Natural killer cell (primary cell): ENCODE measurements at places on chromosomes 5 and 9.

DNA sequence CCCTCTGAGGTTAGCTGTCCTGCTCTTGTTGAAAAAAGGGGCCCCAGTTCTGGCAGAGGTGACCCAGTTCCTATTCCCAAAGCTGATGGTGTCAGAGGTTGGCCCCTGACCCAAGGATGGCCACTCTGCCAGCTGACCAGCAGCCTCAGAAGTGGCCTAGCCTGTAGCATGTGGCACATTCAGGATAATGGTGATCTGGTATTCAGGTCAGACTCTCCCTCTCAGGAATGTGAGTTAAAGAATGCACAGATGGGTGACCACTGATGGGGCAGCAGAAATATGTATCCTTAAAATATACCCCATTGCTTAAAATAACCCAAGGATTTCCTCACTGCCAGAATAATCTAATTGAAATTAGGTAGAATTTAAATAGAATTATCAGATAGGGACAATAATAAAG lies 369.2 kb downstream of the SEMA5A start:
- H3K27me3 ChIP-seq = no peaks in the 10 kb centered on the region
- H3K4me3 ChIP-seq = no peak overlapping the region
- H3K4me1 ChIP-seq = no peaks in the 10 kb centered on the region
- DNase-seq = no peak

- no peaks in the 10 kb centered on the region for H3K4me1 ChIP-seq
- no peaks in the 10 kb centered on the region for H3K36me3 ChIP-seq
- DNase-seq = no peak
- no peak overlapping the region for H3K27ac ChIP-seq
Measured at GRCh38 chr5:123786411-123786810, 274.4 kb downstream of the CSNK1G3 start.

DNA sequence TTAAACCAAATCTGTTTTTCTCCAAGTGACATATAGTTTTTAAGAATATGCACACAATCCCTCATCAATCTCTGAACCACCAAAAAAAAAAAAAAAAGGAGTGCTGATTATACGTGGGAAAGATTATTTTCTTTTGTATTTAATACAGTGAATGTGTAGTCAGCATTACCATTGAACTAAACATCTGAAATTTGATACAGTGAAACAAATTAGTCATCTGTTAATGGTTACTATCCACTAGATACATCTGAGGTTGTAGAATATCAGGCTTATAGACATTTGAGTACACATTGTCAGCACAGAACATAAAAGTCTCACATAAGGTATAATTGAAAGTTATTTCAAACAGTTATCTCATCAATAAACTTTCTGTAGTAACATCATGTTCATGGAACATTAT lies 87.0 kb downstream of the SLF1 start:
- DNase-seq = no peak
- peaks cover 10% of the 10 kb centered on the region for H3K36me3 ChIP-seq
- H3K27me3 ChIP-seq = no peaks in the 10 kb centered on the region
- no peak overlapping the region for H3K4me3 ChIP-seq
- no peak overlapping the region for H3K27ac ChIP-seq

- no peak overlapping the region for H3K4me3 ChIP-seq
- no peaks in the 10 kb centered on the region for H3K4me1 ChIP-seq
- no peaks in the 10 kb centered on the region for H3K27me3 ChIP-seq
- H3K36me3 ChIP-seq = no peaks in the 10 kb centered on the region
- no peak overlapping the region for H3K27ac ChIP-seq
Measured at GRCh38 chr9:20280330-20280729, 342.0 kb downstream of the MLLT3 start.

- peaks cover 15% of the 10 kb centered on the region for H3K4me1 ChIP-seq
- no peaks in the 10 kb centered on the region for H3K27me3 ChIP-seq
- no peaks in the 10 kb centered on the region for H3K36me3 ChIP-seq
- no peak overlapping the region for H3K4me3 ChIP-seq
- H3K27ac ChIP-seq = no peak overlapping the region
- peak; percentile 78 for DNase-seq
Measured at GRCh38 chr9:20321423-20322082, 300.7 kb downstream of the MLLT3 start.

DNA sequence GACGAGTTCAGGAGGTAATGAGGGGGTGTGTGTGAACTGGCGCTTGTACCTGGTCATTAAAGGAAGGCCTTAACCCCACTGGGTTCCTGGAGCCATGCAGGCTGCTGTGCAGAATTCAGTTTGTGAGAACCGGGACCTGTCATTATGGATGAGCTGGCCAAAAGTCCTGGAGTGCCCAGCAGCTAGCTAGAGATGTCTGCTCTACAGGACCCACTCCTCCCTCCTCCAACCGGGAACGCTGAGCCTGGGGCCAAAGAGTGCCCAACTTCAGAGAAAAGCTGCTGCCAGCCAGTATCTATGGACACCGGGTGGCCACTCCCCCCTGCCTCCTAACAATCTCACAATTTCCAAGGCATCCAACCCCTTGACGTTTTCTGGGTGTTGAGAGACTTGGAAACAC lies 1.2 kb downstream of the ENTREP1 start:
- no peaks in the 10 kb centered on the region for H3K4me1 ChIP-seq
- DNase-seq = no peak
- H3K4me3 ChIP-seq = no peak overlapping the region
- H3K27me3 ChIP-seq = peaks cover 5% of the 10 kb centered on the region

DNA sequence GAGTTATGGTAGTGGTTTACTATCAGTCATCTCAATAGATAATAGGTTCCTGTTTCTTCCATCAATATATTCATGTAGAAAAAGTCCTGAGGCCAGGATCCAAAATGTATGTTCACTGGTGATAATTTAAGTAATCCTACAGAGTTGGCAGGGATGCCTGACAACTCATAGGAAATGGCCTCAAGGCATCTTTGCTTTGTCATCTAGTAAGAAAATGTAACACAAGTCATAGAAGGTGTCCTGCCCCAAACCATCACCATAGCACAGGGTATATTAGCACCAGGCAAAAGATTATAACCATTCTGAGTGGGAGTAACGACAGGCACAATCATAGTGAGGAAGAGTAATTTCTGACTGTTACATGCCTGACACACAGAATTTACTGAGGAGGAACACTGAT lies 257.0 kb downstream of the TMEM167A start:
- no peaks in the 10 kb centered on the region for H3K4me1 ChIP-seq
- H3K4me3 ChIP-seq = no peak overlapping the region
- no peaks in the 10 kb centered on the region for H3K36me3 ChIP-seq
- H3K27me3 ChIP-seq = no peaks in the 10 kb centered on the region
- DNase-seq = no peak

GRCh38 chr5:55306641-55307382 lies 682 bp downstream of the DHX29 start:
- H3K27ac ChIP-seq = peak overlapping the region; percentile 93
- H3K27me3 ChIP-seq = no peaks in the 10 kb centered on the region
- no peak for DNase-seq
- peak overlapping the region; percentile 64 for H3K4me3 ChIP-seq

- no peak for DNase-seq
- no peaks in the 10 kb centered on the region for H3K4me1 ChIP-seq
- H3K36me3 ChIP-seq = no peaks in the 10 kb centered on the region
- no peak overlapping the region for H3K4me3 ChIP-seq
- H3K27ac ChIP-seq = no peak overlapping the region
Measured at GRCh38 chr5:4868140-4868735, 271.9 kb upstream of the ADAMTS16 start.
